ENCODE measurements at places on chromosomes 13 and 19. TPM values are rescaled to one million over a fixed set of nuclear protein-coding genes. Genes with fewer than 3 reads are reported as not detected.

TRIP10 gene
- total RNA-seq, result 49.3 TPM

DNA sequence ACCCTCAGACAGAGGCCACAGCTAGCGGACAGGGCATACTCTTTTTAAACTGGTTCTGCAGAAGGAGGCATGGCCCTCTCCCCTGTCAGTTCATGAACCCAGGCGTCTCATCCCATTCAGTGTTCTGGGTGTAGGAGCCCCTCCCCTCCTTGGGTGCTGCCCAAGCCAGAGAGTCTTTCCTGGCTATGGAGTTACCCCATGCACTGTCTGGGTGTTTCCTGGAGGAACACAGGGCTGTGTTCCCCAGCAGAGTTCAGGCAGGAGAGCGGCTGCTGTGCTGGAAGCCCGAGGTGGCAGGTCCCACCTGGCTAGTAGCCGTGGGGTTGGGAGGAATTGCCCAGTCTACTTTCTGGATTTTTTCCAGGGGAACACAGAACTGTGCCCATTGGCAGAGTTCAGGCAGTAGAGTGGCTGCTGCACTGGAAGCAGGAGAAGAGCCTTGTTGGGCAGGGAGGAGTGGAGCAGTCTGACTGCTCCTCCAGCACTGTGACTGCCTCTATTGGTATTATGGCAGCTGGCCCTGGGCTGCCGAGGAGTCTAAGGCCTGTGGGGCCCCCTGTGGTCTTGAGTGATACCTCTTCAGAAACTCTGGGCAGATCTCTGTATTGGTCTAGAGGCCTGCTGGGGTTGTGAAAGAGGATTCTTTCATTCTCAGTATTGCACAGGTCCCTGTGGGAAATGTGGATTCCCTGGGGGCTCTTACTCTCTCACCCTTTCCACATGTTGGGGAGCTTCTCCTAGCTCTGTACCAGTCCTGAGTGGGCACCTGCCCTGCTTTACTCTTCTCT is 168.3 kb downstream of the PCDH20 start:
- no peak for DNase-seq

GRCh38 chr13:36814465-36814864 is 4.6 kb upstream of the RFXAP start:
- no peak for DNase-seq

- no peak for DNase-seq
Measured at GRCh38 chr13:32210101-32210500, 105.1 kb downstream of the ZAR1L start.

ARGLU1 gene
- total RNA-seq, result 67.8 TPM

DNA sequence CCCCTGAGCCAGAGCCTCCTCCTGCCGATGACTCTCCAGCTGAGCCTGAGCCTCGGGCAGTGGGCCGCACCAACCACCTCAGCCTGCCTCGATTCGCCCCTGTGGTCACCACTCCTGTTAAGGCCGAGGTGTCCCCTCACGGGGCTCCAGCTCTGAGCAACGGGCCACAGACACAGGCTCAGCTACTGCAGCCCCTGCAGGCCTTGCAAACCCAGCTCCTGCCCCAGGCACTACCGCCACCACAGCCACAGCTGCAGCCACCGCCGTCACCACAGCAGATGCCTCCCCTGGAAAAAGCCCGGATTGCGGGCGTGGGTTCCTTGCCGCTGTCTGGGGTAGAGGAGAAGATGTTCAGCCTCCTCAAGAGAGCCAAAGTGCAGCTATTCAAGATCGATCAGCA is 3.6 kb downstream of the KMT2B start:
- no peak for DNase-seq

- no peak for DNase-seq
Measured at GRCh38 chr19:39080431-39080830, 3.7 kb upstream of the ACP7 start.

TEX29 gene
- not detected for total RNA-seq
